T-helper 17 cell (primary cell): ENCODE measurements at places on chromosomes 7 and 10.

- no peak for DNase-seq
These were observed 115.4 kb downstream of the NT5C2 start for GRCh38 chr10:103077491-103078308.

DNA sequence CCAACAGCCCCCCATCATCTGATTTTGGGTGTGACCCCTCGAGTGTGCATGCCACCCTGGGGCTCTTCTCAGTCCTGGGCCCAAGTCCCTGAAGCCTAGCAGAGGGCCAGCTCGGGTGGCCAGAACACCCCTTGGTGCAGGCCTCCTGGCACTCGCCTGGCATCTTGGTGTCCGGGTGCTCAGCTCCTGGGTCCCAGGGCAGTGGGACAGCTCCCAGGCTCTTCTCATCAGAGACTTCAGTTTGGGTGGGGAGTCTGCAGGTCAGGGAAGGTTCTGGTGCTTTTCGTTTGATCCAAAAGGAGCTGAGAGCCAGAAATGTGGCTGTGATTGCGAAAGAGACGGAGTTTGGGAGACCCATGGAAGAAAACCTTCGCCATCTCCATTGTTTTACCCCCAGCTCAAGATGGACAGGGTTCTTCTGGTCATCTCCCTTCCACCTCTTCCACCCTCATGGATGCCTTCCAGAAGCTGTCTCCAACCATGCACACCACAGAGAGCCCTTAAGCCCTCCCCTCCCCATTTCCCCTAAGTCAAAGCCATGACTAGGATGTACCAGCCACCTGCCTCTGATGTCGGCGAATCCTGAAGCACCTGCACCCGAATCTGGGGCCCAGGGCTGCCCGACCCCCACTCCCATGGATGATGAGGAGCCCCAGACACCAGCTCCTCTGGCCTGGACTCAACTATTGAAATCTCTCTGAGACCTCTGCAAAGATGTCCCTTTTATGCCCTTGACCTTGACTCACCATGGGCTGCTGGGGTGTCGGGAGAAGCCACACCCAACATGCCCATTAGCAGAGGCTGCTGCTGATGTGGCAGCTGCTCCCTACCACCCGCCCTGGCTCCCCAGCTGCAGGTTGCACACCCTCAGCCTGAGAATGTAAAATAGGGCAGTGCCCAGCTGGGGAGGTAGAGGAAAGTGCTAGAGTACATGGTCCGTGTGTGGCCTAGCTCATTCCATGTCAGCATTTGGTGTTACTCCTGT lies 55.3 kb downstream of the ADCYAP1R1 start:
- no peak for DNase-seq

GRCh38 chr10:100489396-100489795 lies 26.6 kb downstream of the WNT8B start:
- no peak for DNase-seq

DNA sequence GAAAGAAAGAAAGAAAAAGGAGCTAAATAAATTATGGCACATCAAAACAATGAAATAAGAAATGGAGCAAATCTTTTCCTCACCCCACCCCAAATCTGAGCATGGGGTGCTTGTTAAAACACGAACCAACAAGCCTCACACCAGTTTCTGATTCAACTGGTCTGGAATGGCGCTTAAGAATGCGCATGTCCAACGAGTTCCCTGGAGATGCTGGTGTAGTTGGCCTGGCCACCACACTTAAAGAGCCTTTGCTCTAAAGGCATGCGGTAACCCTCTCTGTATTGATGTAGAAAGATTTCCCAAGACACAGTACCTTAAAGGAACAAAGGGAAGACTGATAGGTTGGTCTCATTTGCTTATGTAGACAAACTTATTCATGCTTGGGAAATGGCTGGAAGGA lies 49.1 kb upstream of the STEAP1B start:
- no peak for DNase-seq

DNA sequence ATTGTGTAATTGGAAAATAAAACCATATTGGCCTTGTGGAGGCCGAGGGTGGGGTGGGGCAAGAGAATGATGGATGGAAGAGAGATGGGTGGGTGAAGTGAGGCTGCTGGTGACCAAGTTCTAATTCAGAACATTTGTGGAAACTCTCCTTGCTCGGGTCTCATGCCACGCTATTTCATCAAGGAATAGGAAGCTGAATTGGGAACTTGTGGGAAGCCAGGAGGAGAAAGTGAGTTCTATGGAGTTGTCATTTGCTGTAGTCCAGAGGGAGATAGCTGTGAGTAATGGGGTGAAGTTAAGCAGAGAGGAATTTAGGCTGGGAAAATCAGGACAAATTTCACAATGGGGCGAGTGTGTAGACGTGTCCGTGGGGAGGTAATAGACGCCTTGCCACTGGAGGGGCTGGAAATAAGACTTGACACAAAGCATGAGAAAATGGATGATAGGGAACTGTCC lies 339.2 kb downstream of the LRMDA start:
- DNase-seq: no peak

- no peak for DNase-seq
These were observed 603.1 kb upstream of the PCDH15 start for GRCh38 chr10:55404094-55404493.

- no peak for DNase-seq
These were observed 3.2 kb upstream of the GIMAP4 start for GRCh38 chr7:150564006-150564405.

GRCh38 chr7:134450294-134451000 lies 8.5 kb downstream of the AKR1B1 start:
- no peak for DNase-seq

GRCh38 chr7:4738711-4739527 lies 36.5 kb upstream of the AP5Z1 start:
- no peak for DNase-seq

DNA sequence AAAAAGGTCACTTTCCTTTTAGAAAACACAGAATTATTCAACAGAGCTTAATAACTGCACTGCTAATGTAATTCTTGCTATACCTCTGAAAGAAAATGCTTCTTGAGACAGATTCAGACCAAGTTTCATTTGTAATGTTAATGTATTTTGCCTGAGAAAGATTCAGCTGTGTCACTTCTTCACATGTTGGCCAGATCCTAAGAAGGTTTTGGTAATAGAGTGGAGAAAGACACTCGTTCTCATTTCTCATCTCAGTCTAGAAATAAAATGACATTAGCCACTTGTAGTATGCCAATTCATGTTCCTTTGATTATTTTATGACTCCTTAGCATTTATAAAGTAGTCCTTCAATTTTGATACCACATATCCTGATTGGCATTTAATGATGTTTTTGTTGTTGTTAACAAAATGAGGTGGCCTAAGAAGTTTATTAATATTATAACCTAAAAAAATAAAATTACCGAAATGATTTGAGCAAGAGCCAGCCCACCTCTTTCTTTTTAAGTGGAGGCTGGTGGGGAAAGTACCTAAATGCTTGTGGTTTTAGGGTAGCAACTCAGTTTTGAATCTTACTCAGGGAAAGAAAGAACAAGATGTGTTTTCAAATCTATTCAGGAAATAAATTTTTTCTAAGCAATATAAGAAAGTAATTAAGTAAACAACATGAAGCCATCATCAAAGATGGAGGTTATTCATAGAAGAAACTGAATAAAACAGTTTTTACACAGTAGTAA lies 16.4 kb upstream of the ELAPOR2 start:
- no peak for DNase-seq

DNA sequence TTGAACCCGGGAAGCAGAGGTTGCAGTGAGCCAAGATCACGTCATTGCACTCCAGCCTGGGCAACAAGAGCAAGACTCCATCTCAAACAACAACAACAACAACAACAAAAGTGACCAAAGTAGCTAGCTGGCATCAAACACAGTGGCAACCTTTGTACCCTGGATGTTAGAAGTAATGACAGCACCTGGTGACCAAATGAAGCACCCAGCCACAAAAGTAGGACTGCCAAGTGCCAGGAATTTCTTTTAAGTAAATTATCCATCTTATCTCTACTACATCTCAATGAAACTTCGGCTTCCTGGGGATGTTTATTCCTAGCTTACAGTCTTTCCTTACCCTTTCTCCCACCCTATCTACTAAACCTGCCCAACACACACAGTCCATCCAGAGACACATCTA lies 18.8 kb downstream of the SRPK2 start:
- DNase-seq: no peak

DNA sequence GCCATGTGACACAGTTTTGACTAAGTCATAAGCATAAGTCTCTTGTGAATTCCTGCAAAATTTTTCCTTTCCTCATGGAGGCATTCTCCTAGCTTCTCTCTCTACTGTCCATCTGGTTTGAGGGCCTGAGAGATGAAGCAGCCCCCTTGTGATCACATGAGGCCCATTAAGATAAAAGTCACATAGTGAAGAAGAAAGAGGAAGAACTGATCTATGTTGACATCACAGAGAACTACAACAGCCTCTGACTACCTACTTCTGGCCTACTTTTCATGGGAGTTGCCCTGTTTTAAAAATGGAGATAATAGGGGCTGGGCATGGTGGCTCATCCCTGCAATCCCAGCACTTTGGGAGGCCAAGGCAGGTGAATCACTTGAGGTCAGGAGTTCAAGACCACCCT lies 50.4 kb downstream of the TFEC start:
- no peak for DNase-seq

GRCh38 chr10:60778971-60779796 lies 906 bp downstream of the CDK1 start:
- DNase-seq: no peak

GRCh38 chr7:27518561-27519350 lies 143.9 kb downstream of the HIBADH start:
- no peak for DNase-seq

DNA sequence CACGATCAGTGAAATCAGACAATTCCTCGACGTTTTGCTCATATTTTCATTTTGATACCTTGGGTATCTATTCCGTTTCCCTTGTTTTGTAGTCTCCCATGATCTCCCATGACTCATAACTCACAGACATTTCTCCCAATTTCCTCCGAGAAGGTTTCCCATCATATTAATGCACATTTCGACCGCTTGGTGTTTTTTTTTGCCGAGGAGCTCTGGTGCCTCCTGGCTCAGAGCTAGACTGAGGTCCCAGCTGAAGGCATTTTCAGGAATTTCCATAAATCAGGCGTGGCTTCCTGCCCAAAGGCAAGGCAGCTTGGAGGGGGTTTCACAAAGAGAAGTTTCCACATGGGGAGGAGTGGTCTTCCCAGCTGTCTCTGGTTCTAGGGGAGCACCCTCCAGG lies 148.2 kb upstream of the TNS3 start:
- no peak for DNase-seq
